ENCODE measurements at places on chromosomes 13 and 19.

DNA sequence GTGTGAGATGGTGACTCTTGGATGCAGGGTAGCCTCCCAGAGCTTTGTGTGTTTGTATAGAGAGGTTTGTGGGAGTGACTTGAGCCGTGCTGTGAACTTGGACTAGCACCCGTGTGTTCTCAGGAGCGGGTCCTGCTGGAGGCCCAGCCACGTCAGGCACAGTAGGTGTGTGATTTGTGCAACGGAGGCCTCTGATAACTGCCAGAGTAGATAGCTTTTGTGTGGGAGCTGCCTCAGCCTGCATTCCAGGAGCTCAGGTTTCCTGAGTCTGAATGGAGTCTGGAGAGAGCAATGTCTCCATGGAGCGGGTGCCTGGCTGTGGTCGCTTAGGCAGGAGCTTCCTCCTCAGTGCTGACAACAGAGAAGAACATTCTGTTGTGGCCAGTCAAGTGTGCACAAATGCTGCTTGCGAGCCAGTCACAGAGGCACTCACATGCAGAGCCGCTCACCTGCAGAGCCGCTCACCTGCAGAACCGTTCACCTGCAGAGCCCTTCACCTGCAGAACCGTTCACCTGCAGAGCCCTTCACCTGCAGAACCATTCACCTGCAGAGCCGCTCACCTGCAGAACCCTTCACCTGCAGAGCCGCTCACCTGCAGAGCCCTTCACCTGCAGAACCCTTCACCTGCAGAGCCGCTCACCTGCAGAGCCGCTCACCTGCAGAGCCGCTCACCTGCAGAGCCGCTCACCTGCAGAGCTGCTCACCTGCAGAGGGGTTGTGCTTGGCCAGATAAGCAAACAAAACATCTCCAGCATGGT is 32.6 kb downstream of the TFDP1 start:
- DNase-seq, result no peak

GRCh38 chr13:52712385-52712784 is 27.2 kb downstream of the CNMD start:
- DNase-seq, result no peak

GRCh38 chr19:49773663-49774350 is 7.0 kb downstream of the AP2A1 start:
- no peak for DNase-seq

DNA sequence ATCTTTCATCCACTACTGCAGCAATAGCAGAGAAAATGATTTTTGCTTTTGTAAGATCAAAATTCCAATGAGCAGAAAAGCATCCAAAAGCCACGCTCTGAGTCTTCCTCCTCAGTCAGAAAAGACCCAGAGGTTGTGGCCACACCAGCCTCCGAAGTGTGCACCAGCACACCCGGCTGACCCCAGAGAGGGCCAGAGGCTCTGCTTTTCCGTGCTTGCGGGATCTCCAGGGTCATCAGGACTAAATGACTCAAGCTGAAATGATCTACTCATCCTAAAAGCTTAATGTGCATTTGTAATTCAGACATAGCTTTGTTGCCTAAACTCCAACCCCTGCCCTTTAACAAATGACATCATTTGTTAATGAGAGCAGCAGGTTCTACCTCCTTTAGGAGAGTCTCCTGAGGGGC is 16.5 kb downstream of the RXFP2 start:
- no peak for DNase-seq

GRCh38 chr19:18738961-18739690 is 52.0 kb downstream of the COMP start:
- no peak for DNase-seq

GRCh38 chr19:35211545-35212230 is 16.9 kb downstream of the FAM187B start:
- no peak for DNase-seq

DNA sequence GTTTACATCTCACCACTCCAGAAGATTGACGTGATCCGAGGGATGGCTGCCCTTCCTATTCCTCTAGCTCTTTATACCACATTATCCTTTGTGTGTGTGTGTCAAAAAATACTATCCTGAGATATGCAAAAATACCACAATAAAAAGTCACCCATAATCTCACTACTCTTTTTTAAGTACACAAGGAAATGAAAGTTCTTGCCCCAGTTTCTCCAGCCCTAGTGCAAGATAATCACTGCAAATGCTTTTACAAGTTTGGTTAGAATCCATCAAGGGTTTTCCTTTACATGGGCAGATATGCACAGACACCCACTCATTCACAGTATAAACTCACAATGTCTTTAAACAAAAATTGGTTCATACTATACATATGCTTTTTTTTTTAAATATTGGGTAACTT is 89.3 kb downstream of the DIAPH3 start:
- no peak for DNase-seq

- DNase-seq, result no peak
Measured at GRCh38 chr13:87671753-87672605, 808 bp downstream of the SLITRK5 start.

DNA sequence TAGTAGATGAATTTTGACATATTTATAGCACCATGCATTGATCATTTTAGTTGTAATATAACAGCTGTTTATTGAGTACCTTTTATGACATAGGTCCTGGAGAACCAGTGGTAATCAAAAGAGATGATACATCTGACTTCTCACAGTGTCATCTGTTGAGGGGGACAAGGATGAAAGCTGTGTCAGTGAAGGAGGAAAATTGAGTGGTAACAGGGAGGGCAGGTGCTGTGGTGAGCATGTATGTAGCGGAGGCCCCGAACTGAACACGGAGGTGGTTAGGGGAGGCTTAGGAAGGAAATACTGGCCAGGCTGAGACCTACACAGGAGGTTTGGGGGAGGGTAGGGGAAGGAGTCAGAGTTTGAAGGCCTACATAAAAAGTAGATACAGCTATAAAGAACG is 199.7 kb downstream of the GGACT start:
- no peak for DNase-seq

DNA sequence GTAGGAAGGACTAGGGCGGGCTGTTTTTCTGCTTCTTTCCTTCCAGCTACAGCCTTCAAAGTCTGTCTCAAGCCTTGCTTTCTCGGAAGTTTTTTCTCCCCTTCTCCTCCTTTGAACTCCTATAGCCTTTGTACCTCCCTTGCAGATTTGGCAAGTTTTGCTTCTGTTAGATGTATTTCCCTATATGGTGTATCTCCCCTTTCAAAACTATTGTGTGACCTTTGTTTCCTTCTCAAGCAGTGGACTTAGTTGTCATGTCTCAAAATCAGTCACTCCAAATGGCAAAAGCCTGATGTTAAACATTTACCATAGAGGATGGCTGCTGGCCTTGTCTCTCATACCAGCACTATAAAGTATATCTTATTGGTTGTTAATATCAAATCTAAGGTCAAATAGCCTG is 152.7 kb downstream of the FLT1 start:
- DNase-seq, result no peak

GRCh38 chr19:14127929-14128509 is 8.4 kb downstream of the ASF1B start:
- no peak for DNase-seq

DNA sequence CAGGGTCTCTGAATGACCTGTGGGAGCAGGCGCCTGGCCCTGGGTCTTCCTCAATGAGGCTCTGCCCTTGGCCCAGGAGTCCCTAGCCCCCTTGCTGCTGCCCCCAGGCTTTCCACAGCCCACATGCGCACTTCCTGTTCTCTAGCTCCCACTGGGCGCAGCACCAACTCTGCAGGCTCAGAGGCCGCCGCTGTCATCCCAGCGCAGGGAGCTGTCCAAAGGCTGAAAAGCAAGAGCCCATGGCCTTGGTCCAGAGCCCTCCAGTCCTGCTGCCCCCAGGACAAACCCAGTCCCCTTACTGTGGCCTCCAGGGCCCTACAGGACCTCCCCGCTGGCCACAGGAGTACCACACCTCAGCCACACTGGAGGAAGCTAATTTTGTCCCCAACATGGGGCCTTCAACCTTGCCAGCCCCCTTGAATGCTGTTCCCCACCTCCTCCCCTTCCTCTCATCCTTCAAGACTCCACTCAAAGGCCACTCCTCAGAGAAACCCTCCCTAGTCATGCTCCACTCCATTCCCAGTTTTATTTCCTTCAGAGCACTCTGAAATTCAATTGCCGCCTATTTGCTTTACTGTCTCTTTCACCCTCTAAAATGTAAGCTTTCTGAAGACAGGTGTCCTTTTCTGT is 8.0 kb upstream of the POU2F2 start:
- no peak for DNase-seq

GRCh38 chr13:114059946-114060860 is 72.2 kb downstream of the RASA3 start:
- no peak for DNase-seq

- DNase-seq, result no peak
Measured at GRCh38 chr13:109720758-109721184, 65.6 kb downstream of the IRS2 start.

- DNase-seq, result no peak
Measured at GRCh38 chr13:93151277-93151676, 75.3 kb upstream of the GPC6 start.

DNA sequence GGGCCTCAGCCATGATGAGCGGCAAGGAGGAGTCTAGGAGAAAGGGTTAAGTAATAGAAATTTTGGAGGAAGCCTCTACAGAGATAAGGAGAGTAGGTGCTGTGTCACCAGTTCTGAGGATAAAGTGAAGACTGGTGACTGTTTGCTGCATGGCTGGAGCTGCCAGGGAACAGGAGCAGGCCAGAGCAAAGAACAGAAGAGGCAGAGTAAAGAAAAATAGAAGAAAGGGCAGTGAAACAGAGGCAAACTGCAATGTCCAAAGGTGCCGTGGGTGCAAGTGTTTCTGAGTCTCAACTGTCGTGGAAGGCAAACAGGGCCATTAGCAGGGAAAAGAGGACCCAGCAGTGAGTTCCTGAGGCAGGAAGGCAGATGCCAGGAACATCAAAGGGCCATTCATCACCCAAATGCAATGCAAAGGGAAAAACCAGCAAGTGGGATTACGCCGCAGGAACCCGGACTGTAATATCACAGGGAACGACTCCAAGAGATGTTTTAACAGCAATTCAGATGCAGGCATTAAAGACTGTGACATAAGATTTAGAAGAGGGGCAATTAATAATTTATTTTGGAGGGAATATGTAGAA is 318.3 kb downstream of the FOXO1 start:
- DNase-seq, result no peak

DNA sequence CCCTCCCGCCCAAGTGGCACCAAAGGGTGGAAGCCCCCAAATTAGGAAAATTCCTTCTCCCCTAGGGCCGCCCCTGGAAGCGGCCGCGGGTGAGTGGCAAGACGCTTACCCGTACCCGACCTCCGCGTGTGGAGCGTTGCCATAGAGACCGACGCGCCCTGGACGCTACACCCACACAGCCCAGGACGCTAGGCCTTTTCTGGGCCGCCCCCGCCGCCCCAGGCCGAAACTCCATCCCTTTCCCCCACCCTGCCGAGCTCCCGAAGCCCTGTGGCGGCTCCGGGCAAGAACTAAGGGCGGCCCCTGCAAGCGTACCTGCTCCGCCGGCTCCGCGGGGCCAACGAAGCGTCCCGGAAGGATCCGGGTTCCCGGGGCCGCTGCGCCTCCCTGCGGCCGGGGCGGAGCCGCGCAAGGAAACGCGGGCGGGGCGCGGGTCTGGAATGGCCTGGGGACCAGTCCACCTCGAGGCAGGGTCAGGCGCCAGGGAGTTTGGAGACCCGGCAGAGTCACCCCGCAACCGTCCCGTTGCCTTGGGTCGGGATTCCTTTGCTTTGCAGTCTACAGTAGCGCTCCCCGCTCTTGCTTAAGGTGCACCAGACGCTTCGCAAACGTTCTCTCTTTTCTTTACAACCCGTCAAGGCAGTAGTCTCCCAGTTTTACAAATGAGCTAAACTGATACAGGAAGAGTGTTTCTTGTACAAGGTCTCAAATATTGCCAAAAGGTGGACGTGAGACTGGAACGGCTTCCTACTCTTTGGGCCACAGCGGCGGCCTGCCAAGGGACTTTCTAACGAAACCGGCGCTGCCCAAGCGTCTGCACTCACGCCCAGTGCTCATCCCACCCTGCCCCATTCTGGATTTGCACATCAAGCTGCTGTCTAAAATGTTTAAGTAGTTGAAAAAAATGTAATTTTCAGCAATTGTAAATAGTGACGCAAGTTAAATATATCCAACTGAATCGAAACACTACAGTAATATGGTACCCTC is at the start of gene NEK5:
Gene NEK5, minus strand, starts transcription at position 360 of the 987 bp plus-strand sequence. CDS start 1,591 bp downstream, outside the sequence.
- DNase-seq, result peak; percentile 52

DNA sequence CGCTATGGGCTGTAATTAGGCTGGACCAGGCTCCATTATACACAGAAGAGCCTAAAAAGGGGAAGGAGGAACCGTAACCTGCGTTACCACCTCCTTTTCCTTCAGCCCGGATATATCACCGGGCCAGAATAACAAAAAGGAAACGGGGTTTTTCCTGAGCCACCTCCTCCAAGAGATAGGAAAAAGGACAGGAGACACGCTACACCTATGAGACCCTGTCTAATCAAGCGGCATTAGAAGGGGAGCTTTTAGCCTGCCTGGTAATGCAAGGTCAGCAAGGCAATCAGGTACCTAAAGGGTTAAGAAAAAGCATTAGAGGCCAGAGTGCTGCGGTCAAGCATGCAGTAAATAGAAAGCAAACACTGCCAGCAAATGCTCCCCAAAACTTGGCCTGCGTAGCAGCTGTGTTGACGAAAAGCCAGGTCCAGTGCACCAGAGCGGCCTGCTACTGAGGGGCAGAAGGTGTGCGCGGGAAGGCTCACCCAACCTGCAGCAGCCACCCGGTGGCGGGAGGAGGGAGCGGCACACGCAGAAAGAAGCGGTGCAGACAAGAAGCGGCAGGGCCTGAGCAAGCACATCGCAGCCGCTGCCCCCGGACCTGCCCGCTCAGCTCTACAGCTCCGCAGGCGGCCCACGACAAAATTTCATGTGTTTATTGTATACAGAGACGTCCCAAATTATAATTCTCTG is 1466.1 kb downstream of the UQCRFS1 start:
- no peak for DNase-seq

- peak; percentile 31 for DNase-seq
Measured at GRCh38 chr13:106534639-106535551, 567 bp downstream of the EFNB2 start.

DNA sequence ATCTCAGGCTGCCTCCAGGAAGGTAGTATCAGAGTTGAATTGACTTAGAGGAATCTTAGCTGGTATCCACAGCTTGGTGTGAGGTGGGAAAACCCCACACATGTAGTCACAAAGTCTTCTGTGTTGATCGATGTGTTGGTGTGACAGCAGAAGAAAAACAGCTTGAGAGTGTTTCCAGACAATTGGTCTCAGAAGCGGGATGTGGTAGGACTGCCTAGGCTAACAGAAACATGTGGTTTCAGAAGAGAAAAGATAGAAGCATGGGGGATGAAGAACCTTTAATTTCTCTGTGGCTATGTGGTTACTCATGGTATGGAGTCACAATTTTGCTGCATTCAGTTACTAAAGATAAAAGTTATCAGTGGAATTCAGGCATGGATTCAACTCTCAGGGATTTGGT is 134.7 kb upstream of the SLITRK5 start:
- DNase-seq, result no peak
